ENCODE measurements at places on chromosomes 6 and 20.

DNA sequence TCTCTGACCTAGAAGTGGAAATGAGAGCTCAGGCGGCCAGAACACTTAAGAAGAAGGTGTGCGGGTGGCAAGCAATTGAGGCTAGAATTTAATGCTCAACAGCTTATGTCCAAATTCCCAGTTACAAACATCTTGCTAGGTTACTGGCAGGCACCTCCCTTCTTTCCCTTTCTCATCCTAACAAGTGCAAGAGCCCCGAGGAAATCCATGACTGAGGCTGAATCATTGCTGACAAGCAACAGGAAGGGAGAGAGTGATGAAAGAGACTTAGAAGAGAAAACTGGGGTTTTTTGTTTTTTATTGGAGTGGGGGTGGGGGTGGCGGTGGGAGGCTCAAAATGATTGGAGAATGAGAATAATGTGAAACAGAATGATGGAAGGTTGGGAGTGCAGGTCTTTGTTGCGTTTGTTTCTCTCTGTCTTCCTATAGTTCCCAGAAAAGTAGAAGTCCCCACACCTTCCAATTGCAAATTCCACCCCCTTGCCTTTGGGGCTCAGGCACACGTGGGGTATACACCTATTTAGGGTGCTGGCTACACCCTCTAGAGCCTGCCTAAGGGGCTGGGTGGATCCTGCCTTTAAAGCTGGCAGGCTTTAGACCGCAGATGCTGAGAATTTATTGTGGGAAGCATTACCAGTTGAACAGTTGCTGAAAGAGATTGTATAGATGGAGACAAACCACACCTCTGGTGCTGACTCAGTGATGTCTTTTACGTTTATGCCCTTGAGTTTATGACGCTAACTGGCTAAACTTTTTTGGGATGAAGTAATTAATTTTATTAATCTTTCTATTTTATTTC is 1.4 kb downstream of the FAM83B start:
- H3K4me1 ChIP-seq, result no peaks in the 10 kb centered on the region
- no peaks in the 10 kb centered on the region for H3K36me3 ChIP-seq
- no peak overlapping the region for H3K27ac ChIP-seq
- H3K4me3 ChIP-seq, result no peak overlapping the region
- no peak for DNase-seq

- no peaks in the 10 kb centered on the region for H3K27me3 ChIP-seq
- no peak for DNase-seq
- peaks cover 5% of the 10 kb centered on the region for H3K4me1 ChIP-seq
- H3K27ac ChIP-seq, result no peak overlapping the region
- no peak overlapping the region for H3K4me3 ChIP-seq
Observed at GRCh38 chr6:72894091-72894490, 272.2 kb downstream of the KCNQ5 start.

DNA sequence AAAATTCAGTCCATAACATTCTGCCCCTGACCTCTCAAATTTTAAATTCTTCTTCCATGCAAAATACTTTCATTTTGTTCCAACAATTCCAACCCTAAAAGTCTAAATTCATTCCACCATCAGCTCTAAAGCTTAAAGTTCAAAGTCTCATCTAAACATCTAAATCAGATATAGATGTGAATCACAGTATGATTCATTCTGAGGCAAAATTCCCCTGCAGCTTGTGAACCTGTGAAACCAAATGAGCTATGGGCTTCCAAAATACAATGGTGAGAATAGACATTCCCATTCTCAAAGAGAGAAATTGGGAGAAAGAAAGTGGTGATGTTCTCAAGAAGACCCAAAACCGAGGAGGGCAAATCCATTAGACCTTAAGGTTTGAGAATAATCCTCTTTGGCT is 309.8 kb downstream of the HIVEP2 start:
- H3K27ac ChIP-seq, result no peak overlapping the region
- H3K36me3 ChIP-seq, result no peaks in the 10 kb centered on the region
- peaks cover 20% of the 10 kb centered on the region for H3K27me3 ChIP-seq
- H3K4me1 ChIP-seq, result peaks cover 6% of the 10 kb centered on the region

DNA sequence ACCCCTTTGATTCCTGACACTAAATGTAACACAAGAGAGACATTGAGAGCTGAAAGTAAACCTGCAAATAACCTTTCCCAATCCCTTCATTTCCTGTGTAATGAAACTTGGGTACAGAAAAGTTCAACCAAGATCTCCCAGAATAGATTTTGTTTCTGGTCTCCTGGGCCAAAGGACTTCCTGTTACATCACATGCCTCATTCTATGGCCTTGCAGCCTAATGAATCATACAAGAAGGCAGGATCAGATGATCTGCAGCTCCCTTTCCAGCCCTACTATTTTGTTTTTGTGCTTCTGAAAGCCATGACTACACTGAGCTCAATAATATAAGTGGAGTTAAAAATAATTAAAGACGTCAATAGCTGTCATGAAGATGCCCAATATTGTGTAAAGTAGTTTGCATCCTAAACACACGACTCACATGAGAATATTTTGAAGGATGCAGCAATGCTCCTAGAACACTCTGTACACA is 73.4 kb upstream of the NOX3 start:
- no peaks in the 10 kb centered on the region for H3K27me3 ChIP-seq
- H3K27ac ChIP-seq, result no peak overlapping the region
- H3K4me3 ChIP-seq, result no peak overlapping the region
- no peaks in the 10 kb centered on the region for H3K36me3 ChIP-seq

- no peak overlapping the region for H3K27ac ChIP-seq
- H3K4me1 ChIP-seq, result no peaks in the 10 kb centered on the region
- DNase-seq, result no peak
- H3K27me3 ChIP-seq, result no peaks in the 10 kb centered on the region
Observed at GRCh38 chr6:130421585-130421984, 55.8 kb downstream of the TMEM200A start.

GRCh38 chr20:54017846-54018245 is 52.5 kb downstream of the BCAS1 start:
- no peaks in the 10 kb centered on the region for H3K36me3 ChIP-seq
- no peak overlapping the region for H3K27ac ChIP-seq
- no peak overlapping the region for H3K4me3 ChIP-seq
- H3K27me3 ChIP-seq, result peaks cover 20% of the 10 kb centered on the region
- DNase-seq, result no peak
- no peaks in the 10 kb centered on the region for H3K4me1 ChIP-seq

DNA sequence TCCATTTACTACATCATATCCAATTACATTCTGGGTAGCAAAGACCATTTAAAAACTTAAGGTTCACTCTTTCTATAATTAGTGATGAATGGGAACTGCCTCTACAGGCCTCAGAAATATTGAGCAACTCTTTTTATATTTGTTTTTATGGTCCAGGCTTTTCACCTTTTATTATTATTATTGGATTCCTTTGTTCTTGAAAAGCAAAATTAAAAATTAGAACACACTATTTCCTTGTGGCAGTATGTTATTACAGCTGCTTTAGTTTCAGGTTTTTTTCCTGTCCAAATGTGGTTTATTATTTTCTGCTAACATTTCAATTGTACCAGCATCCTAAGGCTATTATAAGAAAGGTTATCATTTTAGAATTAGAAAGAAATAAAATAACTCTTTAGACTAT is 150.1 kb downstream of the FARS2 start:
- no peak overlapping the region for H3K27ac ChIP-seq
- no peak overlapping the region for H3K4me3 ChIP-seq
- peaks cover 8% of the 10 kb centered on the region for H3K36me3 ChIP-seq
- no peaks in the 10 kb centered on the region for H3K4me1 ChIP-seq

DNA sequence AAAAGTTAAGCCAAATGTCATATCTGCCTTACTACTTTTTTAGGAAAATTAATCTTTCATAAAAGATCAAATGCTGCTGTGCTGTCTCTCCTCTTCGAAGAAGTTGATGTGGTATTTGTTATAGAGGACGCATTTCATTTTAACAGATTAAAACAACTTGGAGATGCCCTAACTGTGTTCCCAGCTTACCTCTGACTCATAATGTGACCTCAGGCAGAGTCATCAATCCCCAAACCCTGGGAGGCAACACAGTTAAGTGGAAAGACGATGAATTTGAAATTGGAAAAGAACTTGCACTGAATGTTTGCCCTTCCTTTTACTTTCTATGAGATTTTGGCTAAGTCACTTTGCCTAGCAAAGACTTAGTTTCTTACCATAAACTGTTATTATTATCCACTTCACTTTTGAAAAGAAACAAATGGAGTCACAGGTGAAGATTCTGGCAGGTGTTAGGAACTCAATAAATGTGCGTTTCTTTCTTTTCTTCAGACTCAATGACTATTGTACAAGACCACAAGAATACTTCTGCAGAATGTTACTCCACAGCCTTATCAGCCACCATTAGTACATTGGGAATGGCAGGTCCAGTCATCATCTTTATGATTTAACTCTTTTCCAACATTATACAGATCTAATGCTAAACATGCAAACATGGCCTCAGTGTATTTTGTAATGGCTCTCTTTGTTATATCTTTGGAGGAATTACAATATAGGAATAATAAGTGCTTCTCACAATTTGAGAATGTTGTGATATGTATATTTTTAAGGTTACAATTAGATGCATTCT is 102.6 kb downstream of the COL21A1 start:
- H3K36me3 ChIP-seq, result no peaks in the 10 kb centered on the region
- no peak overlapping the region for H3K27ac ChIP-seq
- no peaks in the 10 kb centered on the region for H3K4me1 ChIP-seq
- no peak overlapping the region for H3K4me3 ChIP-seq

- peak overlapping the region; percentile 98 for H3K27ac ChIP-seq
- H3K4me1 ChIP-seq, result peaks cover 14% of the 10 kb centered on the region
- H3K36me3 ChIP-seq, result peaks cover 7% of the 10 kb centered on the region
Observed at GRCh38 chr6:80003826-80004172, 650 bp upstream of the TTK start.

- H3K27me3 ChIP-seq, result no peaks in the 10 kb centered on the region
- no peak overlapping the region for H3K27ac ChIP-seq
- no peaks in the 10 kb centered on the region for H3K36me3 ChIP-seq
Observed at GRCh38 chr6:68911811-68912210, 276.7 kb downstream of the ADGRB3 start.

GRCh38 chr6:21046276-21046675 is 512.0 kb downstream of the CDKAL1 start:
- H3K27ac ChIP-seq, result no peak overlapping the region
- DNase-seq, result no peak
- no peaks in the 10 kb centered on the region for H3K27me3 ChIP-seq

- no peak for DNase-seq
- H3K27me3 ChIP-seq, result no peaks in the 10 kb centered on the region
- no peak overlapping the region for H3K4me3 ChIP-seq
- peaks cover 10% of the 10 kb centered on the region for H3K36me3 ChIP-seq
- H3K4me1 ChIP-seq, result peaks cover 33% of the 10 kb centered on the region
Observed at GRCh38 chr6:34615574-34616226, 59.6 kb upstream of the SPDEF start.

- peaks cover 15% of the 10 kb centered on the region for H3K36me3 ChIP-seq
- no peak for DNase-seq
- H3K4me1 ChIP-seq, result peaks cover 33% of the 10 kb centered on the region
- peak overlapping the region; percentile 93 for H3K4me3 ChIP-seq
Observed at GRCh38 chr6:20213271-20213798, 1.1 kb upstream of the MBOAT1 start.

DNA sequence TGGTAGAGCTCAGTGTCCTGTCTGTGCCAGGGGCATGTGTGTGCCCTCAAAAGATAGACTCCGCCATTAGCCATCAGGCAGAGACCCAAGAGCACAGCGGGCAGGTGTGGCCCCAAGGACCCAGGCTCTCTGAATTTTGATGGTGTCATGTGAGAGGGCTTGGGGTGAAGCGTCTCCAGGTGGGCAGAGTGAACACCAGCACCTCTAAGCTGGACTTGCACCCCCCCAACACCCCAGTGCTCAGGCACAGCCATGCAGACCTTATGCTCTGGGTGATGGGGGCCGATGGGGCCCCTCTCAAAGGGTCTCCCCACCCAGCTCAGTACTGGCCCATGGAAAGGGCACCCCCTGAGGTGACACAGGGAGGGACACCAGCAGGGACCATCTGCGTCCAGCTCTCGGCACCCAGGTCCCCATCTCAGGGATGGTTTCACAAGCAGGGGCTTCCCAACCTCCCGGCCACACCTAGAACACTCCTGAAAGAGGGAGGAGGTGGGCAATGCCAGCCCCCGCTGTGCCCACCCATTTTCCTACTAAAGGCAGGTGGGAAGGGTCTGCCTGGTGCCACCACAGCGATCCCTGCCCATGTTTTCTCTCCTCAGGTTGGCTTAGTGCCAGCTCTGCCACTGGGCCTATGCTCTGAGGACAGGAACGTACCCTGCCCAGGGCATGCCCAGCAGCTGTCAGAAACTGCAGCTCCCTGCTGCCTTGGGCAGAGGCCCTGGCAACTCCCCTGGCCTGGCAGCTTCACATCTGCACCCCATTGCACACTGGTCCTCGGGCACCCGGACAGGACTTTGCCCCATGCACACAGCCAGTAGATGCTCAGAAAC is 3.5 kb downstream of the CST7 start:
- peaks cover 70% of the 10 kb centered on the region for H3K4me1 ChIP-seq
- peak overlapping the region; percentile 99 for H3K4me3 ChIP-seq
- H3K36me3 ChIP-seq, result peaks cover 81% of the 10 kb centered on the region
- peak; percentile 14 for DNase-seq
- no peaks in the 10 kb centered on the region for H3K27me3 ChIP-seq
- H3K27ac ChIP-seq, result peak overlapping the region; percentile 96

DNA sequence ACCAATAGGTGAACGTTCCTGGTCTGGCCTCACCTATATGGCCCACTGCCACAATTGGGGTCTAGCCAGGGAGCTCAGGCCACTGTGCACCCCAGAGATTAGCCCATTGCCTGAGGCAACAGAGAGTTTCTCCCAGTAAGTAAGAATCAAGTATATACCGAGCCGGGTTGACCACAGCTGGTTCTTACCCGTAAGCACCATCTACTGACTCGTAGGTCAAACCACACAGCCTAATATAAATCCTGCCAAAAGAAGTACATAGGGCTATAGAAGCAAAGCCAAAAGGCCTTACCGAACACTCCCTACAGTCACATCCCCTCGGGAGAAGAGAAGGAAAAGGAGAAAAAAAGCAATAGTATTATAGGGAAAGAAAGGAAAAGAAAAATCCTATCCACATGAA is 463.6 kb upstream of the GJE1 start:
- no peak for DNase-seq
- peaks cover 70% of the 10 kb centered on the region for H3K27me3 ChIP-seq
- H3K27ac ChIP-seq, result no peak overlapping the region
- no peak overlapping the region for H3K4me3 ChIP-seq

DNA sequence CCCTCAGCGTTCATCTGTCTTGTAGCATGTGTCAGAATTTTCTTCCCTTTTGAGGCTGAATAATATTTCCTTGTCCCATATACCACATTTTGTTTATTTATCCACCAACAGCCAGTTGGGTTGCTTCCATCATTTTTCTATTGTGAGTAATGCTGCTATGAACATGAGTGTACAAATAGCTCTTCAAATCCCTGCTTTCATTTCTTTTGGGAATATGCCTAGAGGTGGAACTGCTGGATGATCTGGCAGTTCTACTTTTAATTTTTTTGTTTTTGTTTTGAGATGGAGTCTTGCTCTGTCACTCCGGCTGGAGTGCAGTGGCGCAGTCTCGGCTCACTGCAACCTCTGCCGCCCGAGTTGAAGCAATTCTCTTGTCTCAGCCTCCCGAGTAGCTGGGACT is 64.7 kb downstream of the SASH1 start:
- no peaks in the 10 kb centered on the region for H3K36me3 ChIP-seq
- peaks cover 22% of the 10 kb centered on the region for H3K27me3 ChIP-seq
- H3K4me1 ChIP-seq, result no peaks in the 10 kb centered on the region
- H3K27ac ChIP-seq, result no peak overlapping the region
- H3K4me3 ChIP-seq, result no peak overlapping the region
- DNase-seq, result no peak
